ENCODE measurements at places on chromosomes 13 and 19.
A peak's percentile ranks its signal among the peaks of the same experiment; 100 is the strongest.

DNA sequence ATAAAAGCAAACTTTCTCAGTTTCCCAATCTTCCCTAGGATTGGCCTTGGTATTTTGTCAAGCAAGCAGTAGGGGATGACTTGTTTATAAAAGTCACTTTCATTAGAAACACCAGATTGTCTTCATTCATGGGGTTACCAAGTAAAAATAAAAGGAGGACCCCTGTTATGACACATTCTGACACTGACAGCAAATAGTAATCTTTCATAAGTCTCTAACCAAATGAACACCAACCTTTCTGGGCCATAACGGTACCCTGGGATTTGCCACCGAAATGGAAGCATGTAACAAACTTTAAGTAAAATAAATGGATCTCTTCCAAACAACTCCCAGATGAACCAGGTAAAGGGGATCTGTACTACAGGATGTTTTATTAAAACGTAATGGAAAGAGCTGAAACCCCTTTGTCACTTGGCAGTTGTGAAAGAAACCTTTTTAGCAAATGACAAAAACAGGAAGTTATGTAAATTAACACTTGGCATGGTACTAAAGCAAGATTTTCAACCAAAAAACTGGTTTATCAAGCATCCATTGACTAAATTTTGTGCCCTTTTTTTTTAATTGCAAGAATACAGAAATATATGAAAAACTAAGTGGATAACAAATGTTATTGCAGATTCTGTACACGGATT is 335.6 kb downstream of the RBM26 start:
- DNase-seq = no peak

DNA sequence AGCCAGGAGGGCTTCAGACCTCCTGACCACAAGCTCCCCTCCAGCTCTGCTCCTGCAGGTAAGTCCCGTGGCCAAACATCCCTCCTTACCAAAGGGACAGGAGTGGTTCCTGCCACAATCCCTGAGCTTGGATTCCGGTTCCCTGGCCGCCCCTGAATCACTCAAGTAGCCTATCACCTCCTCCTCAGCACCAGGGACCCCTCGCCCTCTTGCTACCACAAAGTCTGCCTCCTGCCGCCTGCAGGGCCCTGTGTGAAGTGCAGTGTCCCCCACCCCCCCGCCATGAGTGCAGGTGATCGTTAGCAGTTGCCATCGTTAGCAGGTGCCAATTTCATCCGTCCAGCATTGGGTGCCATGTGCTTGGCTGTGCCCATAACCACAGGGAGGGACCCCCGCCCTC is 40.8 kb upstream of the RANBP3 start:
- DNase-seq = no peak

DNA sequence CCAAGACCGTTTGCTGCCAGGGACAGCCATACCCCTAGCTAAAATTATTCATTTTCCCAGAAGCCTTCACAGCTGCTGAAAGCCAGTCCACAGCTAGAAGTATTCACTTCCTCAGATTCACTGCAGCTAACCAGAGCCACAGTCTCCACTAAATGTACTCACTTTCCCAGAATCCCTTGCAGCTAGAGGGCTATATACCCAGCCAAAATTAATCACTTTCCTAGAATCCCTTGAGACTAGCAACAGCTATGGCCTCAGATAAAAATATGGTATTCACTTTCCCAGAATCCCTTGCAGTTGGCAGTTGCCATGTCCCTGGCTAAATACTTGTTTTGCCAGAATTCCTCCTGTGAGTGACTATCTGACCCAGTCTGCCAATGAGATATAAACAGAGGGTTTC is 13.8 kb upstream of the MEIS3 start:
- DNase-seq = no peak

DNA sequence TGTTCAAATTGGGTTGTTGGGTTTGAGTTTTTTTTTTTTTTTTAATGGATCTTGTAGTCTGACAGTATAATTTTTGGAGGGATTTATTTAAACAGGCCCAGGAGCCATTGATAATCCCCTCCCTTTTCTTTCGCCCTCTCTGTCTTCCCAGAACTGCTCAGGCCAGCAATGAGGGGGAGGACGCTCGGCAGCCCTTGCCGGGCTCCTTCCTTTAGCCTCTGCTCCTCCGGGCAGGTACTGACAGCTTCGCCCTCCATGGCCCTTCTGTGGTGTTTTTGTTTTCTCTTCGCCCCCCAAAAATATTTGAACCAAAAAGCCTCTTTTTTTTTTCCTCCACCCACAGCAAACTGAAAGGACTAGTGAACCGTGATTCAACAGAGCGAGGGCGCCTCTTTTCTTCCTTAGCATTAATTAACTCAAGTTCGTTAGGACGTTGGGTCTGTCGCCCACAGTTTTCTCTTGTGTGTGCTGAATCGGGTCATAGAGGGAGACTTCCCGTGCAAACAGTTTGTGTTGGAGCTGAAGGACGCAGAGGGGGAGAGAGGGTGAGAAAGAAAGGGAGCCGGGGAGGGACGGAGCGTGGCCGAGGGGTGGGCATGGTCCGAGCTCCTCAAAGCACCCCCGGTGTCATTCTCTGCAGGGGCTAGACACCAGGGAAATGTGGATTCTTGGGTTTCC is 21.5 kb downstream of the NFIX start:
- no peak for DNase-seq

- no peak for DNase-seq
These were observed 972.1 kb downstream of the SLITRK5 start for GRCh38 chr13:88643233-88643632.

GRCh38 chr13:36840718-36841250 is 21.8 kb downstream of the RFXAP start:
- no peak for DNase-seq

- peak; percentile 18 for DNase-seq
These were observed 5.2 kb upstream of the PLIN4 start for GRCh38 chr19:4523306-4524110.

GRCh38 chr13:36157480-36157879 is 26.3 kb upstream of the DCLK1 start:
- no peak for DNase-seq
